ENCODE measurements at places on chromosomes 12 and 14.

- no peak for DNase-seq
These were observed 69.6 kb downstream of the GALNT8 start for GRCh38 chr12:4789776-4790175.

DNA sequence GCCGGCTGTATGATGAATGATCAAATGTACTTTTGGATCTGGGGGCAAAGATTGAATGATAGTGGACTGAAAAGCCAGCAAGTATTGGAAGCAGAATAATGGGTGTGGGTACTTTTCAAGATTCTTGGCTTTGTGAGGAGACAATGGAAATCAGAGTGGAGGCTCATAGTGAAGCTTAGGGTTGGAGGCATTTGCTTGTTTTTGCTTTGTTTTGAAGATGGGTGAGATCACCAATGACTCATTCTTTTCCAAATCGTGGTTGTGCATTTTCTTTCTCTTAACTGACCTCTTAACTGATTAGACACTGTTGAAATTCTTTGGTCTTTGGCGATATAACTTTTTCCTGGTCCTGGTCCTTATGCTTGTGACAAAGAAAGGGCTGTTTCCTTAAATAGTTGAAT lies 54.4 kb downstream of the PELI2 start:
- no peak for DNase-seq

- DNase-seq, result peak; percentile 16
These were observed 14.2 kb downstream of the HEBP1 start for GRCh38 chr12:12985817-12986408.

DNA sequence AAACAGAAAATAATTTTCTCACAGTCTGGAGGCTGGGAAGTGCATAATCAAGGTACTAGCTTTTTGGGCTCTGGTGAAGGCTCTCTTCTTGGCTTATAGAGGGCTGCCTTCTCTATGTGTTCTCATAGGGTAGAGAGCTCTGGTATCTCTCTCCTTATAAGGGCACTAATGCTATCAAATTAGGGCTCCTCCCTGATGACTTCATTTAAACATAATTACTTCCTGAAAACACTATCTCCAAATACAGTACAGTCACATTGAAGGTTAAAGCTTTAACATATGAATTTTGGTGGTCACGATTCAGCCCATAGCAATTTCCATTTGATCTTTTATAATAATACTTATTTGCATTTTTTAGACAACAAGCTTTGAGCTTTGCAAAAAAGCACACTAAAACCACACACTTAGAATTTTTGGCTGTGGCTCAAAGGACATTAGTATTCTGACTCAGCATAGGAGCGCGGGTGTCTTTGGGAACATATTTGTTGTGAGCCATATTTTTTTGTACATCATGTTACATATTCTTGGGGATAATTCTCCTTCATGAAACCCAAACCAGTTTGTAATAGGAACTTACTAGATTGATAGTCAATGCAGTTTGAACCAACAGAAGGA lies 808.1 kb upstream of the FBXO33 start:
- no peak for DNase-seq

All from stimulated activated CD4-positive, alpha-beta T cell treated with anti-CD3 and anti-CD28 coated beads, Interleukin-2, amount 100 ng/mL, for 48 hours (primary cell).